ENCODE measurements at places on chromosomes 6 and 20. TPM values are rescaled to one million over a fixed set of nuclear protein-coding genes. Genes with fewer than 3 reads are reported as not detected.

- DNase-seq = peak; percentile 19
These were observed 454 bp downstream of the L3MBTL3 start for GRCh38 chr6:130018744-130019325.

TSBP1 gene
- not detected for total RNA-seq

ZBTB46 gene
- total RNA-seq = 1.1 TPM

DNA sequence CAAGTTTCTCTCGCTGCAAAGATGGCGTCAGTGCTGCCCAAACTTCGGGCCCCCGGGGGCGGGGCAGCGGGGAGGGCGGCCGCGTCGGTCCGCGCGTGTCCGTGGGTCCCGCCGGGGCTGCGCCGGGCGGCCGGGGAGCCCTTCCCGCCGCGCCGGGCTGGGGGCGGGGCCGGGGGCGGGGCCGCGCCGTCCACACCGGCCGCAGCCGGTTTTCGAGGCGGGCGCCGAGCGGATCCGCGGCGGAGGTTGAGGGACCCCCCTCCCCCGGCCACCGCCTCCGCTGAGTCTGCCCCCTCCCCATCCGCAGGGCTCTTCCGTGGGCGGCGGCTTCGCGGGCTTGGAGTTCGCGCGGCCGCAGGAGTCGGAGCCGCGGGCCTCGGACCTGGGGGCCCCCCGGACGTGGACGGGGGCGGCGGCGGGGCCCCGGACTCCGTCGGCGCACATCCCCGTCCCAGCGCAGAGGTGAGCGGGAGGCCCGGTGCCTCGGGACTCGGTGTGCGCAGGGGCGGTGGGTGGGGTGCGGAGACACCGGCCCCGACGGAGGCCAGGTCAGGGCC is 572 bp downstream of the SLC2A4RG start:
- DNase-seq = peak; percentile 76

DNA sequence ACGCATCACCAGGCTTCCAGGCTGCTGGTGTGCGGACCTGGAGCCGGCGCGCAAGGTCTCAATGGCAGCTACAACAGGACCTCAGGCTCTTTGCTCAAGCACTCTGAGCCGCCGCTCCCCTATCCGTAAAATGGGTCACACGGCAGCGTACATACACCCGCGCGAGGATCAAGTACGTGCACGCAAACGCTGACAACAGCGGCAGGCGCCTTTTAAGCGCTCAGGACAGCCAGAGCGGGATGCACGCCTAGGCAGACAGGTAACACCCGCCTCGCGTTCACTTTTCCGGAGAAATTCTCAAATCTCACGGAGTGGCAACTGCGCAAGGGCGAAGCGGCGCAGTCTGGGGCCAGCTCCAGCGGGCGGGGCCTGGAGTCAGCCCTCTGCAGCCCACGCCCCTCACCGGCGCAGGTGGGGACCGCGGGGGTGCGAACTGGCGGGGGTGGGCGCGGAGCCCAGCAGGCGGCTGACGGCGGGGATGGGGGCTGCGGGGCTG is 535 bp downstream of the EXOC2 start:
- DNase-seq = peak; percentile 51

DNA sequence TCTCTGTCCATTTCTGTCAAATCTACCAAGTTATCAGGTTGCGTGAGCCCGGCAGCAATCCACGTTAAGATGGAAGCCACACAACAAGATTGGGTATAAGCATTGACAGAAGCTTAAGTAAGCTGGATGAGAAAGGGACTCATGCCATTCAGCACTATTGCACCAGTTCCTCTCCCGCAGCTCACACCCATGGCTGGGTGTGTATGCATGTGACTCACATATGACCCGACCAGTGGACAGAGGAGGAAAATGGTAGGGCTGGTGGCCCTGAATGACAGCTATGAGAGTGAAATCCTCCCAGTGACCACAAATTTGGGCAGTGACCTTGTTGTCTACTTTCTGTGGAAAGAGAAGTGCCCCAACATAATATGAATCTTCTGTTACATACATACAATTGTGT is 113.5 kb downstream of the OTOR start:
- no peak for DNase-seq

- no peak for DNase-seq
These were observed 124.7 kb upstream of the PMEPA1 start for GRCh38 chr20:57834306-57835073.

- DNase-seq = no peak
These were observed 34.2 kb downstream of the CD83 start for GRCh38 chr6:14151773-14152172.

GRCh38 chr20:44747166-44748004 is 1.7 kb downstream of the KCNK15 start:
- DNase-seq = peak; percentile 73

All from natural killer cell (primary cell).